ENCODE measurements at places on chromosomes 4 and X.

DNA sequence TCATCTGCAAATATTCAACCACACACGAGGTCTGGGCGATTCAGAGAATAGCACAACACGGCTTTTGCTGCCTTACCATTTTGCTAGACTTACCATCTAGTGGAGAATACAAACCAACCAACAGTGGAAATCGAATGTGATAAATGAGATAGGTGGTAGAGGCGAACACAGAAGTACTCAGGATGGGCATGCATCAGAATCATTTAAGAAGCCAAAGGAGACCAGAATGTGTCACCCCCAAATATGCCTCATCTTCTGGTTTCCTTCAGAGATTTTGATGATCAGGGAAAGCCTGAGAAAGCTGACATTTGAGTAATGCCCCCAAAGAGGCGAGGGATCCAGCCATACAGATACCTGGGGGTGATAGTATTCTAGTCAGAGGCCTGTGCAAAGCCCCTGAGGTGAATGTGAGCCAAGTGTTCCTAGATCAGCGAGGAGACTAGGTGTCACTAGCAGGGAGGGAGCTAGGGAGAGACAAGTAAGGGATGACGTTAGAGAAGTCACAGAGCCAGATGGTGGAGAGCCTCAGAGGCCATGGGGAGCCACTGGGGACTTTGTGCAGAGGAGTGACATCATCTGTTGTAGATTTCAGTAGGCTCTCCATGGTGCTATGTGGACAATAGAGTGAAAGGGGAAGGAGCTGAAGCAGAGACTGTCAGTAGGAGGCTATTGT is 1.7 kb downstream of the MTMR1 start:
- DNase-seq, result no peak

DNA sequence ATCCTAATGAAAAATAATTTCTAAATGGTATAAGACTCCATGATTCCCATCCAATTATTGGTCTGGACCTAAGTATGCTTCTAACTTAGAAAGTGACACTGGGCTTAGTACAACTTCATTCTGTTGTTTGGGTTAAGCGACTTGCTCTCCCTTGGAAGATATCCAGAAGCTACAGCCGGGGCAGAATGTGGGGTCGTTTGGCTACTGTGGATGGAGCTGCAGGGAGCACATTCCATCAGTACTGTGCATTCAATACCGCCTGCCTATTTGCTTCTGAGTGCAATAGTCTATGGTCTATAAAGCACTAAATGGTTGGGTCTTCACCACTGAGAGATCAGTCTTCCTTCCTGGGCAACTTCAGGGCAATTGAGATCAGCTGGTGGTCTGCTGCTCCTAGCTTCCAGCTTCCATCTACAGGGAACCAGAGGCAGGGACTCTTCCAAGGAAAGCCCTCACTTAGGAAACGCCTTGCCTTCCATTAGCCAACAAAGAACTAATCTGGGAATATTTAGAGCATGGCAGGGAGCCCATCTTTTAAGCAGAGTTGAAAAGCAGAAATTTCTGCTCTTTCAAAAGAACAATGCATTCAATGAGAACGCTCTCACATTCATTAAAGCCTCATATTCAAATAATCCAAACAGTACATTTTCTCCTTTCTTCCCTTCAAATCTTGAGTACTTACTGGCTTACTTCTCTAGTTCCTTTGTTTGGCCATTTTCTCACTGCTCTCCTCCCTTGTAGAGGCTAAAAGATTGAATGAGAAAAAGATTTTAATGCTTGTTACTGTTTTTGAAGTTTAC is 1049.9 kb upstream of the TENM3 start:
- DNase-seq, result no peak

DNA sequence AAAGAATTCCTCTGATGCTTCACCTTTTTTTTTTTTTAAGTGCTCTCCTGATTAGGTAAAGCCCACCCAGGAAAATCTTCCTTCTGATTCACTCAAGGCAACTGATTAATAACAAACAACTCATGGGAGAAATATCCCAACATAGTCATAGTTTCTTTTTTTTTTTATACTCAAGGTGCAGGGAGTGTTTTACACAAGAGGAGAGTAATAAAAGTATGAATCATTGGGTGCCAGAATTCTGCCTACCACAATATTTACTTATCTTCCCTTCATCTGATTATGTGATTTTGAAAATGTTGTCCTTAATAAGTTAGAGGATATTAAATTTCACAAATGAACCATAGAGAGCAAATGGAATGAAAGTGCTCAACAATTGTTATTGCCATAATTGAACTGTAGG is 329.9 kb downstream of the TECRL start:
- no peak for DNase-seq

DNA sequence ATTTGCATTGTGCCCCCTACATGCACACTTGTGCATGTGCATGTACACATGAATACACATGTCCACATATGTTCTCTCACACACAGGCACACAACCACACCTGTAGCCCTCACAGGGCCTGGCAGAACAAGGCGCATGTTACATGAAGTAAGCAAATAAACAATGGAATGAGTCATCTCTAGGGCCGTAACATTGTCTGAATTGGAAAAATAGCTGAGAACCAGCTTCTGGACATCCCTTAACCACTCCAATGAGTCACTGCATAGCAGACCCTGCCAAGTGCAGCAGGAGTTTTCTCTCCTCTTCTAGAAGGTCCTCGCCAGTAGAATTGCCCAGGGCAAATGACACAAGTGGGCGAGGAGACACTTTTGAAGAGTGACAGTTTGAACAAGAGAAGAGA is 66.1 kb downstream of the MAGEA10 start:
- DNase-seq, result no peak

- no peak for DNase-seq
Measured at GRCh38 chrX:80285131-80285773, 135.0 kb upstream of the TENT5D start.
